SJCRH30 (cell line): ENCODE measurements at places on chromosomes 5 and 9. TPM values are rescaled to one million over a fixed set of nuclear protein-coding genes. Genes with fewer than 3 reads are reported as not detected.

SPATA31A3 gene
- 0.04 TPM in 1 of 2 replicates, not detected in the other for total RNA-seq

- no peak overlapping the region for H3K27ac ChIP-seq
- no peaks in the 10 kb centered on the region for H3K36me3 ChIP-seq
- peaks cover 22% of the 10 kb centered on the region for H3K27me3 ChIP-seq
- no peak for DNase-seq
- no peaks in the 10 kb centered on the region for H3K4me1 ChIP-seq
- H3K4me3 ChIP-seq: no peak overlapping the region
Measured at GRCh38 chr9:85430659-85431338, 311.0 kb downstream of the AGTPBP1 start.

- DNase-seq: no peak
- H3K4me1 ChIP-seq: peaks cover 14% of the 10 kb centered on the region
- H3K4me3 ChIP-seq: no peak overlapping the region
- H3K36me3 ChIP-seq: no peaks in the 10 kb centered on the region
Measured at GRCh38 chr5:143204474-143205246, 198.8 kb downstream of the NR3C1 start.

GRCh38 chr5:150615141-150615699, 25.2 kb upstream of the SYNPO start:
- H3K4me1 ChIP-seq: peaks cover 39% of the 10 kb centered on the region
- no peak overlapping the region for H3K4me3 ChIP-seq
- no peak for DNase-seq
- H3K27ac ChIP-seq: no peak overlapping the region
- no peaks in the 10 kb centered on the region for H3K36me3 ChIP-seq

BHMT2 gene
- not detected in 2 replicates for total RNA-seq
